ENCODE measurements at places on chromosomes 1 and 21. TPM values are rescaled to one million over a fixed set of nuclear protein-coding genes. Genes with fewer than 3 reads are reported as not detected.

The NBPF6 gene
- total RNA-seq = not detected

The GCSAML gene
- total RNA-seq = 0.36 TPM

The COL24A1 gene
- 0.18 TPM for total RNA-seq

The PRCC gene
- total RNA-seq = 59.3 TPM

DNA sequence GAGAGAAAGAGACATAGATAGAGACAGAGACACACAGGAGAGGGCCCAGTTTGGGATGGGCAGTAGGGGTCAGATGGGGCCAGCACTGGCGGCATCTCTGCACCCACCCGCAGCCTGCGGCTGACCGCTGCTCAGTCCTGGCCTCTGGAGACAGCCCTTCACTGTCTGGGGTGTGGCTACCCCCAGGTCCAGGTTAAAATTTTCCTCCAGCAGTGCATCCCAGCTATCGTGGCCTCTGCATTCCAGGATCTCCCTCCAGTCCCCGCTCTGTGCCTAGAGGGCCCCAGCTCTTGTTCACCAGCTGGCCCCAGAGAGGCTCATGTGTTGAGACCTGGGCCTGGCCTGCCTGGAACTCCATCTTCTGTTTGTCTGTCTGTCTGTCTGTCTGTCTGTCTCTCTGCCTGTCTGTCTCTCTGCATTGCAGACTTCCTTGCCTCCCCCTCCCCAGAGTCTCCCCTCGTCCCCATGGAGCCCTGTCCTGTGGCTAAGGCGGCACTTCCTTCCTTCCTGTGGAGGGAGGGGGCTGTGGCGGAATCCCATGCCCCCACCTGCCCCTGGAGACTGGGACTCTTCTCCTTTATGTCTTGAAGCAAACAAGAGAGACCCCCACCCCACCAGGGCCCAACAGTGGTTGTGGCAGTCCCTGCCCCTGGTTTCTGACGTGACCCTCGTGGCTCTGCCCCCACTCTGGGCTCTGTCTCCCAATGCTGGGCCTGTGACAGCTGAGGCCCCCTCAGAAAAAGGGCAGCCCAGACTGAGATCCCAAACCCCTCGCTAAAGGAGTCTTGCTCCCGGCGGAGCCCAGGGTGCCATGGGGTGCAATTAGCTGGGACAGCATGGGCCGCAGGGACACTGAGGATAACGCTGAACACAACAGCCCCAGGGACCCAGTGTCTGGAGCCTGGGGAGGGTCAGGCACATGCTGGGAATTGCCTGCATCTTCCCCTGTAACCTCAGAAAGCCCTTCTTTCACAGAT, 241.8 kb downstream of the NPHP4 start:
- H3K4me3 ChIP-seq = no peak overlapping the region
- peaks cover 6% of the 10 kb centered on the region for H3K27me3 ChIP-seq
- H3K4me1 ChIP-seq = no peaks in the 10 kb centered on the region
- no peak for DNase-seq
- no peak overlapping the region for H3K27ac ChIP-seq
- H3K36me3 ChIP-seq = no peaks in the 10 kb centered on the region

- H3K36me3 ChIP-seq = no peaks in the 10 kb centered on the region
- no peaks in the 10 kb centered on the region for H3K4me1 ChIP-seq
- peak overlapping the region; percentile 64 for H3K4me3 ChIP-seq
- no peak overlapping the region for H3K27ac ChIP-seq
- DNase-seq = no peak
Observed at GRCh38 chr1:171251042-171251951, 3.0 kb downstream of the FMO1 start.

DNA sequence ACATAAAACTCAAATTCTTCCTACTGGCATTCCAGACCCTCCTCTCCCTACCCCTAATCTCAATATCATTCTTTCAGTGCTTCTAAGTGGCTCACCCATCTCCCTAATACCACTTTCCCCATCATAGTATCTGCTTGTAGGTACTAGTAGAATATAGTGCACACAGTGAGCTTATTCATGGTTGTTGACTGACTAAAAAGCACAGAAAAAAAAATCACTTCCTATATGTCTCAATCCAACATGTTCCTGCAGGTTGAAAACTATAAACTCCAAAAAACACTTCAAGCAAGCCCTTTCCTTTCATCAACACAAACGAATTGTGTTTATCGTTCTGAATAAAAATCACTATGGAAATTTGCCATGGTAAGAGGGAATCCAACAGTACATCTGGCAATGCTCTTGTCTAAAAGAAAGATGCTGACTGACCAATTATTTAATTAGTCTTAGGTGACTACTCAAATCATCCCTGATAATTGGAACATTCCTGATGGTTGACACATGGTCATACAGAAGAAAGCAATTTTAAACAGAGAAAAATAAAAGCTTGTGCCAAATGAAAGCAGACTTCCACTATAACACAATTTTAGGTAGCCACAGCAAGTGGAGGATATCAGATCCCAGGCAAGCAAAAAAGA, 87.1 kb downstream of the NDUFS5 start:
- H3K27ac ChIP-seq = no peak overlapping the region
- H3K36me3 ChIP-seq = peaks cover 3% of the 10 kb centered on the region
- no peak for DNase-seq
- peaks cover 74% of the 10 kb centered on the region for H3K4me1 ChIP-seq
- no peaks in the 10 kb centered on the region for H3K27me3 ChIP-seq

GRCh38 chr1:90340606-90341005, 345.7 kb downstream of the ZNF326 start:
- H3K27me3 ChIP-seq = no peaks in the 10 kb centered on the region
- H3K4me3 ChIP-seq = no peak overlapping the region
- no peak for DNase-seq
- no peaks in the 10 kb centered on the region for H3K36me3 ChIP-seq
- H3K4me1 ChIP-seq = no peaks in the 10 kb centered on the region

- peaks cover 82% of the 10 kb centered on the region for H3K36me3 ChIP-seq
- H3K27me3 ChIP-seq = no peaks in the 10 kb centered on the region
- DNase-seq = no peak
- peak overlapping the region; percentile 34 for H3K27ac ChIP-seq
- peaks cover 4% of the 10 kb centered on the region for H3K4me1 ChIP-seq
Observed at GRCh38 chr1:147273409-147274336, 31.2 kb downstream of the CHD1L start.

DNA sequence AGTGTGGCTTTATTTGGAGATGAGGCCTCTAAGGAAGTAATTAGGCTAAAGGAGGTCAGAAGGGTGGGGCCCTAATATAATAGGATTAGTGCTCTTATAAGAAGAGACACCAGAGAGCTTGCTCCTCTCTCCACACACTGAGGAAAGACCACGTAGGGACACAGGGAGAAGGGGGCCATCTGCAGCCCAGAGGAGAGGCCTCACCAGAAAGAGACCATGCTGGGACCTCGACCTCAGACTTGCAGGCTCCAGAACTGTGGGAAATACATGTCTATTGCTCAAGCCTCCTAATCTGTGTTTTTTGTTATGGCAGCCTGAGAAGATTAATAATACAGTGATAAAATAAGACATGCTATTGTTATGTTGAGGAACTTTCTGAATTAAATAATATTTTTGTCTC, 8.3 kb downstream of the RCAN1 start:
- H3K4me3 ChIP-seq = no peak overlapping the region
- H3K4me1 ChIP-seq = no peaks in the 10 kb centered on the region
- H3K27ac ChIP-seq = no peak overlapping the region
- no peaks in the 10 kb centered on the region for H3K36me3 ChIP-seq

DNA sequence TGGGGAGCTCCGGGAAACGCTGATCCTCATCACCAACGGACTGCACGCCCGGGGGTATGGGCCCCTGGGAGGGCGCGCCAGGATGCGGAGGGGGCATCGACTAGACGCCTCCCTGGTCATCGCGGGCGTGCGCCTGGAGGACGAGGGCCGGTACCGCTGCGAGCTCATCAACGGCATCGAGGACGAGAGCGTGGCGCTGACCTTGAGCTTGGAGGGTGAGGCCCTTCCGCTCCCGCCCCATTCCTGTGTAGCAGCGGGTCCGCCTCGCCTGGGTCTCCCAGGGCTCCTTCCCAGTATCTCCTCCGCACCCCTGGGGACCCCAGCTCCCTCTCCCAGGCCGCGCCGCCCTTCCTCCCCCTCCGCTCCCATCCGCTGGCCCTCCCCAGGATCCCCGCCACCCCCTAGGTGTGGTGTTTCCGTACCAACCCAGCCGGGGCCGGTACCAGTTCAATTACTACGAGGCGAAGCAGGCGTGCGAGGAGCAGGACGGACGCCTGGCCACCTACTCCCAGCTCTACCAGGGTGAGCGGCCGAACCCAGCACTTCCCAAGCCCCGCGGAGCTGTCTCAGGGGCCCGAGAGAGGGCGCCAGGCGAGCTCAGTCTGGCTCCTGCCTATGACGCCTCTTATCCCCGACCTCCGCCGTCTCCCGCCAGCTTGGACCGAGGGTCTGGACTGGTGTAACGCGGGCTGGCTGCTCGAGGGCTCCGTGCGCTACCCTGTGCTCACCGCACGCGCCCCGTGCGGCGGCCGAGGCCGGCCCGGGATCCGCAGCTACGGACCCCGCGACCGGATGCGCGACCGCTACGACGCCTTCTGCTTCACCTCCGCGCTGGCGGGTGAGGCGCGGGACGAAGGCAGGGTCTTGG, 5.0 kb downstream of the HAPLN2 start:
- peak; percentile 37 for DNase-seq
- H3K4me1 ChIP-seq = peaks cover 13% of the 10 kb centered on the region
- H3K27me3 ChIP-seq = peaks cover 63% of the 10 kb centered on the region
- H3K27ac ChIP-seq = no peak overlapping the region
- no peaks in the 10 kb centered on the region for H3K36me3 ChIP-seq
- H3K4me3 ChIP-seq = peak overlapping the region; percentile 60

- H3K36me3 ChIP-seq = no peaks in the 10 kb centered on the region
- no peak for DNase-seq
- no peak overlapping the region for H3K27ac ChIP-seq
- no peak overlapping the region for H3K4me3 ChIP-seq
- H3K4me1 ChIP-seq = no peaks in the 10 kb centered on the region
Observed at GRCh38 chr1:29488794-29489311, 252.5 kb downstream of the PTPRU start.

DNA sequence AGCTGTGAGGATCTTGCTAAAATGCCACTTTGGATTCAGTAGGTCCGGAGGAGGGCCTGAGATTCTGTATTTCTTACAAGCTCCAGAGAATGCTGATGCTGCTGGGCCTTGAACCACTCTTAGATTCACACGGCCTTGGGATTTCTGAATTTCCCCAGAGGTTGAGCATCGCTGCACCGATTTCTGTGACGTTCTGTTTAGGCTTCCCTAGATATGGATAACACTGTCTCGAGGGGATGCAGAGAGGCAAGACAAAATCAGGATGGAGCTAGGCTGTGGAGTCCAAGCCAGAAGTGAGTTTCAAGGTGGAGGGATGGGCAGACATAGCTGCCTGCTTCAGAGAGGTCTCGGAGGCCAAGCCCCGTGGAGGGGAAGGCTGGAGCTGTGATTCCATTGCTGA, 415.9 kb upstream of the PROX1 start:
- no peak overlapping the region for H3K27ac ChIP-seq
- no peak for DNase-seq
- no peak overlapping the region for H3K4me3 ChIP-seq
- H3K36me3 ChIP-seq = no peaks in the 10 kb centered on the region

DNA sequence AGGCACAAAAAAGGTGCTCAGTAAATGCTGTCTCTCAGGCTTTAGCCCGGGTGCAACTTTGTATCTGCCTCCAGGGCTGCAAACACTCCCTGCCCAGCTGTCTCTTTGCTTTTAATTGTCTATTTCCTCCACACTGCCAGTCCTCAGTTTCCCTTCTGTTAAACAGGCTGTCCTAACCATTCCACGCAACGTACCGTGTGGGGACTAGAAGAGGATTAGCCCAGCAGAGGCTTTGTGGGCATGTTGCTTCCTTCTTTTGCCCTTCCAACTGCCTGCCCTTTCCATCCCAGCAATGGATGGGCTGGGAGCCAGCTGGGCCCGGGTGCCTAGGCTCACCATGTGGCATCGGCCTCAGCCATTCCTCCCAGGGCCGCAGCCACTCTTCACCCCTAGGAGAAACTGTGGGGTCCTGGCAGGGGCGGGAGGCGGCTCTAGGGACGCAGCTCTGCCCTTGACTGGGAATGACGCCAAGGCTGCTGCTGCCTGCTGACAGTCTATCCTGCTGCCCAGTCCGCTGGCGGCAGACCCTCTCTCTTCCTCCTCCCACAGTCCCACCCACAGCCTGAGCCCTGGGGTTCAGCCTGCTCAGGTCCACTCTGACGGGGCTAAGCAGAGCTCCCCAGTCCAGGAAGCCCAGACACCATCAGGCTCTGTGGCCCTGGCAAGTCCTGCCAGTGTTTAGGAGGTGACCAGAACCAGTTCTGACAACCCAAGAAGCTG, 40.6 kb upstream of the LRP8 start:
- H3K27me3 ChIP-seq = peaks cover 2% of the 10 kb centered on the region
- no peaks in the 10 kb centered on the region for H3K4me1 ChIP-seq
- H3K36me3 ChIP-seq = no peaks in the 10 kb centered on the region
- no peak overlapping the region for H3K4me3 ChIP-seq
- no peak for DNase-seq

DNA sequence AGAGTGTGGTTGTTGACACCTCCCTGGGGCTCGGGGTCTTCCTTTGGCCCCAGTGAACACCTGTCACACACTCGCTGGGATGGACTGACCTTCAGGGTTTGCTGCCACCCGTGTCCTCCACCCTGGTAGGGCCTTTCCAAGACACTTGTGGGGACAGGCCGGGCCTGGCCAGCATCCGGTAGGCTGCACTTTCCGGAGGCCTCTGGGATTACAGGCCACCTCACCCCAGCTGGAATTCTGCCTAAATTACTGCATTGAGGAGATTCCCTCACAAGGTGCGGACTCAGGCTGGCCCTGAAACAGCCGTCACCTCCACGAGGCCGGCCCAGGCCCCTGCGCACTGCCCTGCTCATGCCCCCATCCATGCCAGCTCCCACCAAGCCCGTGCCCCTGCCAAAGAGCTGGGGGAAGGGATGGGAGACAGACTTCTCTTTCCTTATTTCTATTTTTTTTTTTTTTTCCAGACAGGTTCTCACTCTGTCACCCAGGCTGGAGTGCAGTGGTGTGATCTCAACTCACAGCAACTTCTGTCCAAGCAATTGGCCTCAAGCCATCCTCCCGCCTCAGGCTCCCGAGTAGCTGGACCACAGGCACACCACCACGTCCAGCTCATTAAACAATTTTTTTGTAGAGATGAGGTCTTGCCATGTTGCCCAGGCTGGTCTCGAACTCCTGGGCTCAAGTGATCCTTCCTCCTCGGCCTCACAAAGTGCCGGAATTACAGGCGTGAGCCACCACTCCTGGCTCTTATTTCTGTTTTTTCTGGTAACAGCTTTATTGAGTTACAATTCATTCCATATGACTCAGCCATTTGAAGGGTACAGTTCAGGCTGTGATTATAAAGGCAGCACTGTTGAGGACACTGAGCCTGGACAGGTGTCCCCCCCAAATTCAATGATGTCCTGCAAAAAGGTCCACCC, 11.3 kb downstream of the CSTB start:
- H3K4me3 ChIP-seq = no peak overlapping the region
- no peaks in the 10 kb centered on the region for H3K4me1 ChIP-seq
- no peak overlapping the region for H3K27ac ChIP-seq
- no peaks in the 10 kb centered on the region for H3K36me3 ChIP-seq
- DNase-seq = no peak

DNA sequence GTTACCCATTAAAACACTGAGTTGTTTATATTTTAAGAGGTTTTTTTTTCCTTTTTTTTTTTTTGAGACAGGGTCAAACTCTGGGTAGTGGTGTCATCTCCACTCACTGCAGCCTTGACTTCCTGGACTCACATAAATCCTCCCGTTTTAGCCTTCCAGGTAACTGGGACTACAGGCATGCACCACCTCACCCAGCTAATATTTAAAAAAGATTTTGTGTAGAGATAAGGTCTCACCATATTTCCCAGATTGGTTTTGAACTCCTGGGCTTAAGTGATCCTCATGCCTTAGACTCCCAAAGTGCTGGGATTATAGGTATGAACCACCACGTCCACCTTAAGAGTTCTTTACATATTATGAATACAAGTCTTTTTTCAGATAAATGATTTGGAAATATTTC, 146.5 kb downstream of the COQ8A start:
- no peaks in the 10 kb centered on the region for H3K27me3 ChIP-seq
- DNase-seq = no peak
- no peaks in the 10 kb centered on the region for H3K4me1 ChIP-seq
- H3K27ac ChIP-seq = no peak overlapping the region
- H3K4me3 ChIP-seq = no peak overlapping the region
